ENCODE measurements at places on chromosomes 4 and X.
A peak's percentile ranks its signal among the peaks of the same experiment; 100 is the strongest.

GRCh38 chrX:148811236-148811635, 310.8 kb downstream of the AFF2 start:
- DNase-seq = no peak

- no peak for DNase-seq
Observed at GRCh38 chrX:30253257-30253656, 6.3 kb downstream of the MAGEB1 start.

DNA sequence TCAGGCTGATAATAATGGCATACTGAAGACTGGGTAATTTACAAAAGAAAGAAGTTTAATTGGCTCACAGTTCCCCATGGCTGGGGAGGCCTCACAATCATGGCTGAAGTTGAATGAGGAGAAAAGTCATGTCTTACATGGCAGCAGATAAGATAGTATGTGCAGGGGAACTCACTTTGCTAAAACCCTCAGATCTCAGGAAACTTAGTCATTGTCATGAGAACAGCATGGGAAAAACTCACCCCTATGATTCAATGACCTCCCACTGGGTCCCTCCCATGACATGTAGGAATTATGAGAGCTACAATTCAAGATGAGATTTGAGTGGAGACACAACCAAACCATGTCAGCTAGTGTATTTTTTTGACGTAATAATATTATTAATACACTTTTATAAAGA, 149.8 kb upstream of the BOD1L1 start:
- DNase-seq = no peak

- DNase-seq = peak; percentile 48
Observed at GRCh38 chr4:139229534-139230039, 50.4 kb downstream of the MGARP start.

DNA sequence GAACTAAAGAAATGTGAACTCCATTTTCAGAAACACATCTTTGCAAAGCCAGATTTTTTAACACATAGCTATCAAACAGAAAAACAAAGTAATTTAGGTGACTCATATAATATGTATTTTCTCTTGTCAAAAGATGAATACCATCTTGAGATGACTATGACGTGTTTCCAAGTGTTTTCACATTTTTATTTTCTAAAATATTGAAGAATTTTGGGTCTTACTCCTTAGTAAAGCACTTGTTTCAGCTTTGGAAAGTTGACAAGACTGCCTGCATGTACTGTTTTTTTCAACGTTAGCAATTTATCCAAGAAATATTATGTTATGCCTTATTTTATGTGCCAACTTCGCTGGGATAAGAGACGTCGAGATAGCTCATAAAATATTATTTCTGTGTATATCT, 733.9 kb upstream of the EPHA5 start:
- no peak for DNase-seq

- no peak for DNase-seq
Observed at GRCh38 chr4:16676230-16676770, 222.1 kb downstream of the LDB2 start.

DNA sequence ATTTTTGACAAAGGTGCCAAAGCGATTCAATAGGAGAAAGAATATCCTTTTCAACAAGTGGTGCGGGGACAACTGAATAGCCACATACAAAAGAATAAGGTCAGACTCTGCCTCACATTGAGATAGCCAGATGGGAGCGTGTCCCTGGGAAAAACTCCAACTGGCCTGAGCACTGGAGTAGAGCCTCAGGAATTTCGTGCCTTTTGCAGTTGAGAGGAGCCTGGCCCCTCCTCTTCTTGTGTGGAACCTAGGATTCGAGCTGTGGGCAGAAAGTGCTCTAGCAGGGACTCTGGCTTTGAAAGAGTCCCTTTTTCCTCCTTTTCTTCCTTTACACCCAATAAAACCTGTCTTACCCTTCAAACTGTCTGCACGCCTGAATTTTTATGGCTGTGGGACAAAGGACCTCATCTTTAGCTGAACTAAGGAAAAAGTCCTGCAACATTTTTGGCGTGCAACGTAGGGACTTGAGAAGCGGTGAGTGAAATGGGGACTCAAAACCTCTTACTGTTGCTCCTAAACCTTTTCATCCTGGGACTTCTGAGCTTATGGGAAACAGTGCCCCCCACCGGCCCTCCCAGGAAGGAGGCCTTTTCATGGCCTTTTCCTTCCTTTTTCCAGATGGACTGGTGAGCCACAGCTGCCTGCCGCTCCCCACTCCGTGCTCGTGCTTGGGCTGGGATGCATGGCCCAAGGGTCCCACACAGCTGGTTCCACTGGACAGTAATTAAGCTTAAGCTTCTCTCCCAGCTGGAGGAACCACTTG, 68.6 kb downstream of the BMP15 start:
- DNase-seq = no peak

DNA sequence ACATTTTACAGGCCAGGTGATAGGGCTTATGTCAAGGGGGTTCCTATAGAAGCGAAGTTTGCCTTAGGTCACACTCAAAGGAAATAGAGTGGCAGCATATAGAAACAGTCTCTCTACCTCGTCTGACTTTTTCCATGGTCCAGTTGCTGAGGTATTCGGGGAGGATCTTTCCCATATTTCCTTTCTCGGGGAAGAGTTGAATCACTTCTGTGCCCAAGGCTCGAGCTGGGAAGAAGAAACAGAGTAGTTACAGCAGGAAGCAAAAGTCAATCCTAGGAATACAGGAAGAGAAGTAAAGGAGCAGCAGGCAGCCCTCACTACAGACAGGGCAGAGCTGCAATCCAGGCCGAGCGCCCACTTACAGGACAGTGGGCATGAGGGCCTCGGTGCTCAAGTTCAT, 26.7 kb upstream of the ELF4 start:
- no peak for DNase-seq

GRCh38 chr4:122946142-122946541, 23.7 kb upstream of the NUDT6 start:
- DNase-seq = no peak

DNA sequence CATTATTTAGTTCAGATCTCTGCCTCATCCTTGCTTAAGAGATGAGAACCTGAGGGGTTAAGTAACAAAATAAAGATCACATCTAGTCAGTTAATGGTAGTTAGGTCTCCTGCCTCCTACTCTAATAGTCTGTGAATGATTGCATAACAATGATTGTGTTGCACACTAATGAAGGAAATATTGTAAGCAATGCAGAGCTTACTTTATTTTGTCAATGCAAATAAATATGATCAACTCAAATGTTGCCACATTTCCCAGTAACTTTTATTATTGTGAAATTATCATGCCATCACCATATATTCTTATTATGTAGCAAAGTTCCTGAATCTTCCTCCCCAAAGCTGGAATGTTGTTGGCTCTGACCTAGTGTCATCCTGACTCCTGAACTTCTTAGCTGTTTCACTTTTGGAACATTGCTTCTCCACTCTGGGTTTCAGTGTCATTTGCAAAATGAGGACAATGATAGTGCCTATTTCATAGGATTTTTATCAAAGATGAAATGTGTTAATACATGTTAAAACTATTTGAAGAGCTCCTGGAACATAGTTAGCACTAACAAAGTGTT, 17.0 kb upstream of the GABRA4 start:
- no peak for DNase-seq

DNA sequence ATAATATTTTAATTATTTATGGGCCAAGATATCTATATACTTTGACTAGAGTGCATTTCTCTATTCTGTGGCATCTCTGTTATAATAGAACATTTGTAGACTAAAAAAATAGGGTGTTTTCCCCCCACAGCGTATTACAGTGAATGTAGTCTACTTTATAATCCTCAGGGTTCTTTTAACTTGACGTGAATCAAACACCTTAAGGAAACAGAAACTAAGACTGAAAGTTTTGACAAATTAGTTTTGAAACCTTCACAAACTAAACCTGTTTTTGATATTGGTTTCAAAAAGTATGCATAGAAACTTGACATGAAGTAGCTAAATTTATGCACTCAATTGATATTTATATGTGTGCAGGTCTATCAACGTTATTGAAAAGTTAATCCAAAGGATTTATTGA, 1963.1 kb upstream of the TENM3 start:
- no peak for DNase-seq

DNA sequence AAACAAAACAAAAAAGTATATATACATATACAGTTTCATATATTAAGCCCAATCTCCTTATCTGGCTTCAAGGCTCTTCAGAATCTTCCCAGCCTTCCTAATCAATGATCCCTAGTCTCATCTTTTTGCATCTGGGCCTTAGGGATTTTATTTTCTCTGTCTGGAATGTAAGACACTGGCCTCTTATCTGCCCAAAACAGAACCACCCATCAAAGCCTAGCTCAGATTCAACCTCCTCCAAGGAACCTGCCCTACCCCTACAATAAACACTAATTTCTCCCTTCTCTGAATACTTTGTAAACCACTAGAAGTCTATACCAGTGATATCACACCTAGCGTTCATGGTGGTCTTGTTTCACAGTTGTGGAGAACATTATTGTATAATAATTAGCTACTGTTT, 23.2 kb upstream of the GAB1 start:
- DNase-seq = no peak

- DNase-seq = no peak
Observed at GRCh38 chr4:39495446-39496213, 31.6 kb downstream of the UGDH start.
